Smooth muscle cell of trachea (primary cell): ENCODE measurements at places on chromosomes 16 and 17. TPM values are rescaled to one million over a fixed set of nuclear protein-coding genes. Genes with fewer than 3 reads are reported as not detected.

The STX1B gene
- total RNA-seq, result 2.6 and 3.6 TPM in 2 replicates

The CCL17 gene
- not detected in 2 replicates for total RNA-seq

The CIITA gene
- 0.15 and 0.33 TPM in 2 replicates for total RNA-seq

The MPRIP gene
- 86.0 and 106 TPM in 2 replicates for total RNA-seq

The KRTAP1-1 gene
- not detected in 2 replicates for total RNA-seq

The CMTM2 gene
- total RNA-seq, result not detected in 2 replicates

The TBC1D3I gene
- total RNA-seq, result not detected in 2 replicates

The PAQR4 gene
- 2.5 and 6.5 TPM in 2 replicates for total RNA-seq
